ENCODE measurements at places on chromosomes 7 and 10. TPM values are rescaled to one million over a fixed set of nuclear protein-coding genes. Genes with fewer than 3 reads are reported as not detected.
A peak's percentile ranks its signal among the peaks of the same experiment; 100 is the strongest.

DNA sequence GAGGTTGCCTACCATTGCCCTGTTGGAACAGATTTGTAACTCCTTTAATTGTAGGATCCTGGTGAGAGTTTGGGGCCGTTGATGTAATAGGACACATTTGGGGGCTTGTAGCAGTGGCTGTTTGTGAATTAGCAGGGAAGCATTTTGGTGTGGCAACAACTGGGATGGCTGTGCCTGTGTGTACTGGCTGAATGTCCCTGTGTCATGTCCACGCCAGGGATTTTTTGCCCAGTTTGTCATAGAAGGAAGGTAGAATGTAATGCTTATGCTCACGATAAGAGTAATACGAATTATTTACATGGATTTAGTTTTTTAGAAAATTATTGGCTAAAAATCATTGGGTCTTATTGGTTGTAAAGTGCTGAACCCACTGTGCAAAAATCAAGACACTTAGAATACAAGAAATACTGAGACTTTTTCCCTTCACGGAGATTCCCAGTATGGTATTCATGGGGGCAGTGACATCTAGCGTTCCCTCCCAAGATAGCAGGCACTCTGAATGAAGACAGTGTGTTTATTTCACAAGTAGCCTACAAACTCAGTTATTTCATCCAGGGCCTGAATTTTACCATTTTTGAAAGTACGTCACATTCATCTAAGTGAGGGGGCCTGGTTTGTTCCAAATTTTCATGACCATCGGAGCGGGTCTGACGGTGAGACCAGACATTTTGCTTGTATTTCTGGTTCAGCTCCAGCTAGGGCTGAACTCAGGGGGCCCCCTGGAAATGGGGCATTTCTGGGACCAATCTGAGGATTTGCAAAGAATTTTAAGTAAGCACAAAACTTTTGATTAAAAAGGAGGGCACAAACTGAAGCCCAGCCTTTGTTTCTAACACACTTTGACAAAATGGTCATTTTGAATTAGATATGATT is 74.7 kb downstream of the CACNB2 start:
- DNase-seq: peak; percentile 39

The TACC2 gene
- total RNA-seq: not detected

GRCh38 chr10:5812283-5813090 is 747 bp downstream of the GDI2 start:
- peak; percentile 46 for DNase-seq

The PDK4 gene
- not detected for total RNA-seq

DNA sequence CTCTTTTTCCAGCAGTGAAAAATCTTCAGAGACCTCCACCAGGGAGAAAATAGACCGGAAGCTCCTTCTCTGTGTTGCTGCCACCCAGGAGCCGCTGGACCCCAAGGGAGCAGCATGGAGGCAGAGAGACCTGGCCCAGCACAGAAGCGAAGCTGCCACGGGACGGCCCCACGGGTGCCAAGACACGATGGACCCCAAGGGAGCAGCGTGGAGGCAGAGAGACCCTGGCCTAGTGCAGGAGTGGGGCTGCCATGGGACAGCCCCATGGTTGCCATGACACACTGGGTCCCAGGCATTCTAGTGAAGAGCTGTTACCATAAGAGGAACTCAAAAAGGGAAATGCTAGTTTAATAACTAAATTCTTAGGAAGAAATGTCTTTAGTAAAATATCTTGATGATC is 186.3 kb downstream of the PTPRN2 start:
- no peak for DNase-seq

The ZNF365 gene
- total RNA-seq: not detected

The SP4 gene
- total RNA-seq: 23.6 TPM

GRCh38 chr10:16386855-16387254 is 50.0 kb upstream of the PTER start:
- no peak for DNase-seq

GRCh38 chr7:115478426-115478825 is 552.1 kb downstream of the TFEC start:
- DNase-seq: no peak

DNA sequence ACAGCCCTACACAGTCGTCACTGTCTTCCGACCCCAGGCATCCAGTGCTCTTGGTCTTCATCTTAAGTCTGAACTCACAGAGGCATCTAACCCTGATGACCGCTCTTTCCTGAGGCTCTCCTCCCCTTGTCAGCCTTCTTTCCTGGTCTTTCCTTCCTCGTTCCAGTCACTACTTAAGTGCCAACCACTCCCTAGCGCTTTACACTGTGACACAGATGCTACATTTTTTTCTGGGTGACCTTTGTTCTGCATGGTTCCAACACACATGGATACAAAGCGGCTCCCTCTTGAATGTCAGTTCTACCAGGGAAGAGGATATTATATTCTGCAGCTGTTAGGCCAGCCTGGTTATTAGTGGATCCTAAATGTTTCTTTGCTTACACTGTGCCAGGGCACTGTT is 12.7 kb downstream of the YWHAG start:
- no peak for DNase-seq

- no peak for DNase-seq
These were observed 2.8 kb downstream of the FGF8 start for GRCh38 chr10:101772895-101773761.

The PLEKHS1 gene
- not detected for total RNA-seq

DNA sequence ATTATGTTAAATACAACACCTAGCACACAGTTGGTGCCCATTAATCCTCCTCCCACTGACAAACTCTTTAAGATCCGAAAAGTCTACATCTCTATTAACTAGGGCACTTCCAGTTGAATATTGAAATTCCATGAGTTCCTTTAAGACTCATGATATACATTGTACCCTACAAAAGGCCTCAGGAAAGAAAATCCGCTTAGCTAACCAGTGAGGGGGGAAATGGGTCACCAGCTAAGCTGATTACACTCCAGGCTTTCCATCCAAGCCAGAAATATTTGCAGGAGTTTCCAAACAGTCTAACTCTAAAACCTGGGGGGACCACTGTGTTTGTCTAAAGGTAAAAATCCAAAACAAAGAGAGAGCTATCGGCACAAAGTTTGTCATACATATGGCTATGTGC is 1.3 kb upstream of the LRIT2 start:
- DNase-seq: no peak

DNA sequence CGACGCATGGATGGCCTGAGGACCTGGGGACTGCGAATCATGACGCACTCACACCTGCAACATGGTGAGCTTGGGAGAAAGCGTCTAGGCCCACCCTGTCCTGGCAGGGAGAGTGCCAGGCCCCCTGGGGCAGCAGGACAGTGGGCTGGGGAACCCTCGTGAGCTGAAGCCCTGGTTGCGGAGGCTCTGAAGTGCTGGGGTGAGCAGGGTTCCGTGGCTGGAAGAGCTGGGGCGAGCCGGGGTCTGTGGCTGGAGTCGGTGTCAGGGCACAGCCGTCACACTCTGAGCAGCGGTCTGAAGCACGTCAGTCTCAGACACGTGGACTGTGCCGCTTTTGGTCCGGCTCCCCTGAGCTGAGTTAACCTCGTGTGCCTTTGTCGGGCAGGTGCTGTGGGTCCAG is 4.7 kb downstream of the SUN1 start:
- no peak for DNase-seq

The ELAPOR2 gene
- 2.8 TPM for total RNA-seq

DNA sequence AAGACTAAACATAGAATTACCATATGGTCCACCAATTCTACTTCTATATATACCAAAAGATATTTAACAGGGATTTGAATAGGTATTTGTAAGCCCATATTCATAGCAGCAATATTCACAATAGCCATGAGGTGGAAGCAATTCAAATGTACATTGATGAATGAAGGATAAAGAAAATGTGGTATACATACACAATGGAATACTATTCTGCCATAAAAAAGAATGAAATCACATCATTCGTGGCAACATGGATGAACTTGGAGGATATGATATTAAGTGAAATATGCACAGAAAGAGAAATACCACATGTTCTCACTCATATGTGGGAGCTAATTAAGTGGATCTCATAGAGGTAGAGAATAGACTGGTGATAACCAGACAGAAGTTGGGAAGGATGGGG is 34.1 kb upstream of the GPR22 start:
- DNase-seq: no peak

GRCh38 chr10:34702093-34702937 is 112.8 kb downstream of the PARD3 start:
- no peak for DNase-seq

The ITGA8 gene
- total RNA-seq: not detected

The ELOVL3 gene
- not detected for total RNA-seq

The TDRD1 gene
- 0.05 TPM for total RNA-seq

DNA sequence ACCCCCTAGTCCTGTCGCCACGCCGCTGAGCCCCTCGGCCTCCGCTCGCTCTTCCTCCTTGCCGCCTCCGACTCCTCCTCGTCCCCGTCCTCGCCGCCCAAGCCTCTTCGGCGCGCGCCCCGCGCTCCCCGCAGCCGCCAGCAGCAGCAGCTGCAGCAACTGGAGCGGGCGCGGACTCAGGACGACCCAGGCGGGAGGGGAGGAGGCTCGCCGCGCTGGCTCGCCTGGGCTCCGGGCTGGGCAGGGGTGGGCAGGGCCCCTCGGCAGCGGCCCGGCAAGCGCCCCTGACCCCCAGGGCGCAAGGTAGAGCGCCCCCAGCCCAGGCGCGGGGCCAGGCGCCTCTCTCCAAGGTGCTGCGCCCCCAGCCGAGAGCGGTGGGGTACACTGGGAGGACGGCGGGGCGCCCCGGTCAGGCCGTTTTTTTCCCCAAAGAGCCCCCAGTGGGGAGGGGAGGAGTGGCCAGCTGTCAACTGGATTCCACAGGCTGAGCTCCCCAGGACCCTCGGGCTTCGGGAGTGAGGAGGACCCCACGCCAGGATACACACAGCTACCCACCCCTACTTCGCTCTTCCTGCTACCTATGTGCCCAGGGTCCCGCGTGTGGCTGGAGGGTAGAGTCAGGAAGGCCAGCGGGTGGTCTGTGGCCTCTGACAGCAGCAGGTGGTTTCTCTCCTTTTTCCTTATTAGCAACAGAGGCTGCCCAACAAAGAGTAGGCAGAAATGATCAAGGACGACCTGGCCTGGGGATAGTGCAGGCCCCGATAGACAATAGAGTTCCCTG is 903 bp upstream of the KCNMA1 start:
- DNase-seq: peak; percentile 6

The OPALIN gene
- not detected for total RNA-seq

The PRR15 gene
- total RNA-seq: not detected

The TUBAL3 gene
- not detected for total RNA-seq

GRCh38 chr7:103141753-103142404 is 7.0 kb downstream of the NAPEPLD start:
- no peak for DNase-seq

DNA sequence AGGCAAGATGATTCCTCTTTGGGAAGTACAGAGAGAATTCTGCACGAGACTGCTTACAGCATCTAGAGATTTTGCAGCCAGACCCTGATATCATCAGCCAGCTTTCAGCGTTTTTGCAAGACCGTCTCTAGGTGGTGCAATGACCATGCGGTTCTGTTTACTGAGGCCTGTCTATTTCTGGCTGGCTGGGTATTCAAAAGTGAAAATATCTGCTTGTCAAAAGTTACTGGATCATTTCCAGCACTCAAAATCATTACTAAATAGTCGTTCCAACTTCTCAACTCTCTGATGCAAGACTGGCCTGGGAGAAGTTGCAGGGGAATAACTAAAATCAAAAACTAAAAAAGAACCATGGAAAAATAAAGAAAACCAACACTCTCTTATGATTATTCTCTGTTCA is 240.1 kb downstream of the ELMO1 start:
- peak; percentile 9 for DNase-seq

DNA sequence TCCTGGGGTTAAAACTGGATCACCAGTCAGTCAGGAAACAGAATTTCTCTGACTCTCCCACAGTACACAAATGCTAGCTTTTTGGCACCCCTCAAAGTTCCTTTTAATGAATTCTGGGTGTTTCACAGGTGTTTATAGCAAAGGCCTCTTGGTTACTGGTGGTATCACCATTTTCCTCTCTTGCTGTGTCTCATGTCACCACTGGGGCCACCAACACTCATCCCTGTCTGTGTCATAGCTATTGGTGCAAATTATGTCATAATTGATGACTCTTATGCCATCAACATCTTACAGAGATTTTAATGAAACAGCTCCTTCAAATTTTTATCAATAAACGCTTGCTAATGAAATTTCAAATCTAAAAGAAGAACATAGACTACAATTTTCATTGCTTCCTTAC is 27.7 kb upstream of the OSBPL3 start:
- no peak for DNase-seq

The SLC12A9 gene
- 11.3 TPM for total RNA-seq

DNA sequence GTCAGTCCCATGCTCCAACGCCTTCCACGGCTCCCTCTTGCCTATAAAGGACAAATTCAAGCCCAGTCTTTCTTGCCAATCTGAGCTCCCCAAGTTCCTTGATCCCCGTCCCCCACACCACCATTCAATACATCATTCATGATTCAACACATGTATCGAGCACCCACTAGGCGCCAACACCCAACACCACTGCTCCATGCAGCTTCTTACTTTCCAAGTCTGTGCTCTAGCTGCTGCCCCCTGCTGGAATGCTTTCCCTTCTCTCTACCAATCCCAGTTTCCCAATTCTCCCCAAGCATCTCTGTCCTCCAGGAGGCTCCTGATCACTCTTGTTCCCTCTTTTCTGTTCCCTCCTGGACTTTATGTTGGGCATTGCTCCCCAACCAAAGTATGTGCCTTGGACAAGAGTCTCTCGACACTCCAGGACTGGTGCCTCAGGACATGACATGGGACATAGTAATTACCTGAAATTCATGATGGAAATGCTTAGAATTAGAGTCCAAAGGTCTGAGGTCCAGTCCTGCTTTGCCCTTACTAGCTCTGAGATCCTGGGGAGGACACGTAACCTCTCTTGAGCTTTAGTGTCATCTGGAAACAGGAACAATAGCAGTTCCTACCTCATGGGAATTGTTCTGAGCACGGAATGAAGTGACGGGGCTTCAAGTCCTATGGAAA is 172.7 kb downstream of the NEURL1 start:
- peak; percentile 32 for DNase-seq

- no peak for DNase-seq
These were observed 34.2 kb downstream of the C10orf67 start for GRCh38 chr10:23310404-23310803.

The GLI3 gene
- not detected for total RNA-seq

- DNase-seq: peak; percentile 66
These were observed 231.8 kb downstream of the KCNMA1 start for GRCh38 chr10:77405771-77406241.

The UNCX gene
- not detected for total RNA-seq

DNA sequence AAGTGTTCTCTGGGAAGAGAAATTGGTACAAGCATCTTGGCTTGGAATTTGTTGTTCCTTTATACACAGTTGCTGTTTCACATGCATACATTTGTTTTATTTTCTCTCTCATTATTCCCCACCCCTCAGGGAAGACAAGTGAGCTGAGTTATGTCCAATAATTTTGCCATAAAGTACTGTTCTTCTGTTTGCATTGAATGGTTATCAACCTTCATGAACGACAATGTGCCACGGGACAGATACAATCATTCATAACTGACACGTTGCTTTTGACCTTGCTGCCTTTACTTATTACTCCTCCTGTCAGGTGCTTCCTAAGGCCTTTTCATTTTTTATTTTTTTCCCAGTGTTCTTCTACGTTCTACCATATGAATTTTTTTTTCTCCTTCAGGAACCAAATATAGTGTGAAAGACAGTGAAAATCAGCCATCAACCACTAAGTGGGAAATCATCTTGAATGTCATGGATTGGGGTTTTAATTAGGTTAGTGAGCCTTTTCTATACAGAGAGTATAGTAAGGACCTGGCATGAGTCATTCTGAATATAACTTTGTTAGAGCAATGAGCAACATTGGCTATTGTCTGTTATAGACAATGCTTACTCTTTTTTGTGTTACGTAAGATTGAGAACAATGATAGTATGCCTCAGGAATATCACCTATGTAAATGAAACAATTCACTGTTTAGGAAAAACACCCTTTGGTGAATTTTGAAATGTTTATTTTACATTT is 383.2 kb downstream of the MALRD1 start:
- no peak for DNase-seq

GRCh38 chr7:95322854-95323253 is 1.5 kb downstream of the PON1 start:
- no peak for DNase-seq
